Activated T-cell treated with anti-CD3 and anti-CD28 coated beads for 1 hour (primary cell): ENCODE measurements at places on chromosomes 16 and 17.
A peak's percentile ranks its signal among the peaks of the same experiment; 100 is the strongest.

GRCh38 chr16:78045865-78046581 is 23.7 kb downstream of the CLEC3A start:
- DNase-seq: peak; percentile 0

- DNase-seq: peak; percentile 14
These were observed 643 bp downstream of the HSDL1 start for GRCh38 chr16:84144209-84144858.

GRCh38 chr16:66299349-66299748 is 67.1 kb upstream of the CDH5 start:
- DNase-seq: no peak

- DNase-seq: no peak
These were observed 37.0 kb downstream of the RGS9 start for GRCh38 chr17:65173976-65174683.

- DNase-seq: no peak
These were observed 79.5 kb downstream of the CPPED1 start for GRCh38 chr16:12724226-12724625.

- no peak for DNase-seq
These were observed 684 bp upstream of the SPIRE2 start for GRCh38 chr16:89827383-89828198.

DNA sequence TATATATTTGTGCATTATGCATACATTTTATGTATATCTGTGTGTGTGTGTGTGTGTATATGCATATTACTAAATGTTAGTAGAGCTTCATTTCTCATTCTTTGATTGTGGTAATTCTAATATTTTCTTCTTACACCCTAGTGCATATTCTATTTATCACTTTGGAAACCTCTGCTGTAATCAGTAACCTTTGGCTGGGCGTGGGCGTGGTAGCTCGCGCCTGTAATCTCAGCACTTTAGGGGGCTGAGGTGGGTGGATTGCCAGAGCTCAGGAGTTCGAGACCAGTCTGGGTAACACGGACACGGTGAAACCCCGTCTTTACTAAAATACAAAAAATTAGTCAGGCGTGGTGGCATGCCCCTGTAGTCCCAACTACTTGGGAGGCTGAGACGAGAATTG is 26.9 kb downstream of the CPSF4L start:
- DNase-seq: no peak

GRCh38 chr16:27383556-27384243 is 18.3 kb upstream of the IL21R start:
- DNase-seq: no peak

GRCh38 chr17:82217530-82218204 is 5.0 kb upstream of the CCDC57 start:
- no peak for DNase-seq

DNA sequence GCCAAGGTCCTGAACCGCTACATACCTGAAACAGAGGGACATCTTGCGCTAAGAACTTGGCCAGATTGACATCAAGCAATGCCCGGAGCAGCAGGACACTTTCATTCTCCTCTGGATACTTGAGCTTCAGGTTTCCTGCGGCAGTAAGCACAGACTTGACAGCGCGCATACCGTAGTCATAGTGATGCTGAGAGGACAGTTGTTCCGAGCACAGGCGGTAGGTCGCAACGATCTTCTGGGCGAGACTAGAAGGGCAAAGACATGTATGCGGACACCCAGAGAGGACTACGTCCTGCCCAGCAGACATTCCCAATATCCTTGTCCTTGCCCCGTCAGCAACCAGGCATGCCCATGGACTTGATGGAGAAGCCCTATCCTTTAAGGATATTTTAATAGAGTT is 112.9 kb downstream of the DNAH3 start:
- DNase-seq: no peak

- DNase-seq: no peak
These were observed 7.1 kb downstream of the MRM3 start for GRCh38 chr17:789160-789840.
